ENCODE measurements at places on chromosomes 3 and 15. TPM values are rescaled to one million over a fixed set of nuclear protein-coding genes. Genes with fewer than 3 reads are reported as not detected.

TMCO5A gene
- not detected for total RNA-seq

CRELD1 gene
- total RNA-seq, result 25.8 TPM

SLC12A1 gene
- not detected for total RNA-seq

CLDN11 gene
- total RNA-seq, result 8.5 TPM

WDR93 gene
- 0.20 TPM for total RNA-seq

NLGN1 gene
- total RNA-seq, result 9.5 TPM

THAP10 gene
- total RNA-seq, result 2.1 TPM

C2CD4B gene
- total RNA-seq, result 7.9 TPM

DNAJB8 gene
- not detected for total RNA-seq

ERICH6 gene
- total RNA-seq, result not detected

SELENOK gene
- total RNA-seq, result 69.8 TPM

DAZL gene
- total RNA-seq, result not detected

CAPN3 gene
- 66.0 TPM for total RNA-seq

NDN gene
- total RNA-seq, result 61.5 TPM

EPHB3 gene
- 44.4 TPM for total RNA-seq

GPR149 gene
- total RNA-seq, result not detected

GXYLT2 gene
- 65.3 TPM for total RNA-seq

RHOV gene
- total RNA-seq, result 19.4 TPM

ITGA11 gene
- total RNA-seq, result 5.7 TPM

MYL3 gene
- 23.7 TPM for total RNA-seq

C2CD4A gene
- total RNA-seq, result not detected

CFAP20DC gene
- total RNA-seq, result 1.3 TPM

KNL1 gene
- total RNA-seq, result 11.8 TPM

GORASP1 gene
- total RNA-seq, result 29.9 TPM

CILP gene
- 24.4 TPM for total RNA-seq

NUP210 gene
- total RNA-seq, result 4.1 TPM

CHRFAM7A gene
- total RNA-seq, result 1.4 TPM

SLC12A8 gene
- 4.3 TPM for total RNA-seq

SERPINI2 gene
- total RNA-seq, result not detected

SLC38A3 gene
- total RNA-seq, result 0.79 TPM

KBTBD13 gene
- 0.30 TPM for total RNA-seq

CCR4 gene
- total RNA-seq, result 0.59 TPM

ZNF385D gene
- total RNA-seq, result 16.2 TPM

RNU6-1 gene
- total RNA-seq, result not detected

RBMS3 gene
- 111 TPM for total RNA-seq

NAALADL2 gene
- 30.5 TPM for total RNA-seq

P2RY13 gene
- 3.0 TPM for total RNA-seq

PLSCR5 gene
- total RNA-seq, result not detected

SLC51A gene
- total RNA-seq, result 0.49 TPM

PRTG gene
- total RNA-seq, result 1.5 TPM

MED12L gene
- 1.5 TPM for total RNA-seq

TJP1 gene
- 76.4 TPM for total RNA-seq

AMOTL2 gene
- total RNA-seq, result 46.8 TPM

GNAT1 gene
- 0.20 TPM for total RNA-seq
